ENCODE measurements at places on chromosomes 6 and 20.
A peak's percentile ranks its signal among the peaks of the same experiment; 100 is the strongest.

DNA sequence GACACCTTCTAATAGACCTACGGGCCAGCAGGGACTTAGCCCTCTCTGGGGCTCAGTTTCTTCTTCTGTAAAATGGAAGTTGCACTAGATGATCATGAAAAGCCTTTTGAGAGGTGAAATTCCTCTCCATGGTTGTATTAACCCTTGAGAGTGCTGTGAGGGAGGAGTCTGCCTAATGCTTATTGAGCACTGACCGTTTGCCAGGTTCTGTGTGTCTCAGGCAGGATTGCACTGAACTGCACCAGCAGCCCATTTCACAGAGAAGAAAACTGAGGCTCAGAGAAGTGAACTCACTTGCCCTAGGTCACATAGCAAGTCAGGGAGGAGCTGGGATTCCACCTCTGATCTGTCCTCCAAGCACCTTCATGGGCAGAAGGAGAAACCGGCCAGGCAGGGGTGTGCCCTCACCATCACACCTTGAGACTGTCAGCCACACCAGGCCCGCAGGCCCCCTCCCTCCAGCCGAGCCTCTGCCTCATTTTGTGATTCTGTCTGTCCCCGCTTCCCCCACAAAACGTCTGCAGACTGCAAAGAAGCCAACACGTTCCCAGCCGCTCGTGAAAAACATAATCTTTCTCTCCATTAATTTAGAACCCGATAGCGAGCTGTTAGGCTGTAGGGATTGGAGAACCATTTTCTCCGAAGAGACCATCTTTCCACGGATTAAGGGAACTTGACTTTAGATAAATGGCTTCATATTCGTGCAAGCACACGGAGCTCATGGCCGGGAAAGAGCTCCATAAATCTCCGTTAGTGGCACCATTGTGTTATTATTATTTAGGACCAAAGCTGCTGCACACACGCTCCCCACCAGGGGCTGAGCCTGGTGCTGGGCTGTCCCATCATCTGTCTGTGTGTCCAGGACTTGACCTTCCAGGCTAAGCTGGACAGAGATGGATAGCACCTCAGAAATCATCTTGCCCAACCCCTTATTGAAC lies 46.0 kb downstream of the KIAA1755 start:
- peak; percentile 54 for DNase-seq

GRCh38 chr6:31180500-31180899 lies 10.0 kb upstream of the POU5F1 start:
- no peak for DNase-seq

DNA sequence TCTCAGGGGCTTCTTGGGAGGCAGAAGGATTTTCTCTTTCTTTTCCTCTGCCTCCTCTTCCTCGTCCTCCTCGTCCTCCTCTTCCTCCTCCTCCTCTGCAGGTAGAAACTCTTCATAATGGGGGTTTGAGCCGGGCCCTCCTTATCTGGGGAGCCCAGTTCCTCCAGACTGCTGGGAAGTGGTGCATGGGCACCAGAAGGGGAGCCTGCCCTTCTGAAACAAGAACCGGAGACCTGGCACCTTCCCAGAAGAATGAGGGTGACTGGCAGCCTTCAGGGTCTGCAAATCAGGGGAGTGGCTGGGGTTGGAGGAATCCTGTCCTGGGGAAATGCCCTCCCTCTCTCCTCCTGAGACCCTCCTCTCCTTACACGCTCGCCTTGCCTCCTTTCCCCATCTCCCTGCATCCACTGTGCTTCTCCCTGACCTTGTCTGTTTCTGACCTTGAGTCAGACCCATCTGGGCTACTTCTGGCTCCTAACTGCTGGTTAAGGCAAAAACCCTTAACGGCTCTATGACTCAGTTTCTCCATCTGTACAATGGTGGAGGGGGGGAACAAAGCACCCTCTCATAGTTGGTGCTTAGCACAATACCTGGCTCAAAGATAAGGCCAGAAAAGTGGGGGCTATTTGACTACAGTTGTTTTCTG lies 1.7 kb downstream of the TULP1 start:
- no peak for DNase-seq

DNA sequence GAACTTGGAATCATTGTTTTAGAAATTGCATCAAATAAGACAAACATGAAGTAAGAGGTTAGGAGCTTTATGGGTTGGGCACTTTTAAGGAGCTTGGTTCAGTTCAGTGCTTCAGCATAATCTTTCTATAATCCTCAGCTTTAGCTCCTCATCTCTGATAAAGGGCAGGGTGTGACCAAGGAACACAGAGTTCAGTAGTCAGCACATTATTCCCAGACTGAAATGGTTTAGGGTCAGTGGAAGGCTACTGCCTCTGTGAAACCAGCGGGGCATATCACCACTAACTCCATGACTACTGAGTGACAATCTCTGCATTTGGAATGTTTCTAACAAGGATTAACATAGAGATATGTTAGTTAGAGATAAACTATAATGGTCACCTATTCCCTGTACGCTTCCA lies 36.9 kb downstream of the CRYBG1 start:
- no peak for DNase-seq

GRCh38 chr6:16840291-16840690 lies 79.0 kb upstream of the ATXN1 start:
- DNase-seq, result no peak
